Fibroblast of skin of left biceps (primary cell): ENCODE measurements at places on chromosomes 7 and 10.

- DNase-seq: no peak
Observed at GRCh38 chr10:78535716-78536218, 502.1 kb downstream of the RPS24 start.

DNA sequence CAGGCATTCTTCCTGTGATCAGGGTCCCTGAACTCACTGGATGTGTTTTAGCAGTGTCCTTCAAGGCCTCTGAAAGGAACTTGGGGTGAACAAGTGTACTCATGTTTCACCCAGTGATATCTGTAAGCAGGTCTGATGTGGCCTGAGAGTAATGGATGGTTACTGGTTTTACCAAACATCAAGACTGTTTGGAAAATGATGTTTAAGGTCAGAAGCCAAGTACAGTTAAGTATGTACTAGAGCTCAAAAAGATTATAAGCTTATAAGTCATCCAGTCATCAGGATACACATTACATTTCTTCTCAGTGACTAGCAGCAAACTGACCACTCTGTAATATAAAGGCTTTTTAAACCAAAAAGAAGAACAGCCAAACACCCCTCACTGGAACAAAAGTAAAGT lies 79.8 kb upstream of the PTN start:
- no peak for DNase-seq

DNA sequence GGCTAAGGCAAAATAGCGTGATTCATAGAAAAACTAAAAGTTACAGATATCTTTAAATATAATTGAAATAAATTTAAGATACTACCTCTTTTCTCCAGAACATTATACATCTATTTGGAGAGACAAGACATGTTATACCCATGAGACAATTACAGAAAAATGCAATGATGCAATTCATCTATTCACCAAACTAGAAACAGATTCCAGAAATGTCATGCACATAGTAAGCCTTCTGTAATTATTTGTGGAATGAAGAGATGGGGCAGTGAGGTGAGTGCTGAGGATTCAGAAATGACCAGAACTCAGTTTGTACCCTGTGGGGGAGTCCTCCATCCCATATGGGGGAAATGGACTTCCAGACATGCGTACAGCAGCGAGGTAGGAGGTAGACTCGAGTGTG lies 99.4 kb downstream of the MKX start:
- DNase-seq: peak; percentile 67

- DNase-seq: no peak
Observed at GRCh38 chr10:94417321-94417720, 15.0 kb downstream of the TBC1D12 start.
